ENCODE measurements at places on chromosomes 1 and 21.
A peak's percentile ranks its signal among the peaks of the same experiment; 100 is the strongest.

GRCh38 chr1:172460887-172461315 is 17.0 kb upstream of the PIGC start:
- no peak for DNase-seq

DNA sequence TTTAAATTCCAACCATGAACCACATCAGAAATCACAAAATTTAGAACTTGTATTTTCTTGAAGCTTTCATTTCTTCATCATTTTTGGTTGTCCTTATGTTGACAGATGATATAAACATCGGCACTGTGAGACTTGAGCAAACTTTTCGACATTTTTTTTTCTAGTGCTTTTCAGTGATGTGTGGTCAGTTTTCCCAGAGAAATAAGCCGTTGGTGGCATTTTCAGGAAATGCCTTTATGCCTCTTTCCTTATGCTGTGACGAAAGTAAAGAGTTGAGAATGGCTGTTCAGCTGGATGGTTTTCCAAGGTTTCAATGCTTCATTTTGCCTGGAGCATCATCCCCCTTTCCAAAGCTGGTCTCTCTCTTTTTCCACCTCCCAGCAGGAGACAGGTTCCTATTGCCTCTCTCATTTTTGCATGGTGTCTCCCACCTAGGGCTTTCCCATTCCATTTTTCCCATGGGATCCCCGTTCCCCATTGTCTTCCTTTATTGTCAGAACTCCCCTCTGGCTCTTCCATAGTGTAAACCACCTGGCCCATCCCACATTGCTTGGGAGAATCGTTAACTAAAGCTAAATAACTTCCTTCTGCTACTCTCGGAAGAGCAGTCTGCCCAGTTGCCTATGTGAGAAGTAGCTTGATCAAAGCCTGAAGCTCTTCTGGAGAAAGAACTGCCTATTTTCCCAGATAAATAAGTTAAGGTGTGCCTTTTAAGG is 61.4 kb upstream of the DYNLT5 start:
- peak; percentile 20 for DNase-seq

DNA sequence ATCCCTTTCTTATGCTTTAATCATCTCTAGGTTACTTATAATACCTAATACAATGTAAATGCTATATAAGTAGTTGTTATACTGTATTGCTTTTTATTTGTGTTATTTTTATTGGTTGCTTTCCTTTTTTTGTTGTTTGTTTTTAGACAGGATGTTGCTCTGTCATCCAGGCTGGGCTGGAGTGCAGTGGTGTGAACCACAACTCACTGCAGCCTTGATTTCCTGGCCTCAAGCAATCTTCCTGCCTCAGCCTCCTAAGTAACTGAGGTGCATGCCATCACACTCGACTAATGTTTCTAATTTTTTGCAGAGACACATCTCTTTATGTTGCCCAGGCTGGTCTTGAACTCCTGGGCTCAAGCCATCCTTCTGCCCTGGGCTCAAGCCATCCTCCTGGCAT is 26.9 kb downstream of the KRTAP19-8 start:
- DNase-seq: no peak

- no peak for DNase-seq
These were observed 60.9 kb downstream of the SKI start for GRCh38 chr1:2288816-2289536.

- no peak for DNase-seq
These were observed 11.0 kb upstream of the GPR88 start for GRCh38 chr1:100526894-100527293.

- DNase-seq: peak; percentile 28
These were observed 30.9 kb downstream of the SELL start for GRCh38 chr1:169680377-169681019.

GRCh38 chr1:27122652-27123051 is 32.3 kb downstream of the SLC9A1 start:
- peak; percentile 86 for DNase-seq

DNA sequence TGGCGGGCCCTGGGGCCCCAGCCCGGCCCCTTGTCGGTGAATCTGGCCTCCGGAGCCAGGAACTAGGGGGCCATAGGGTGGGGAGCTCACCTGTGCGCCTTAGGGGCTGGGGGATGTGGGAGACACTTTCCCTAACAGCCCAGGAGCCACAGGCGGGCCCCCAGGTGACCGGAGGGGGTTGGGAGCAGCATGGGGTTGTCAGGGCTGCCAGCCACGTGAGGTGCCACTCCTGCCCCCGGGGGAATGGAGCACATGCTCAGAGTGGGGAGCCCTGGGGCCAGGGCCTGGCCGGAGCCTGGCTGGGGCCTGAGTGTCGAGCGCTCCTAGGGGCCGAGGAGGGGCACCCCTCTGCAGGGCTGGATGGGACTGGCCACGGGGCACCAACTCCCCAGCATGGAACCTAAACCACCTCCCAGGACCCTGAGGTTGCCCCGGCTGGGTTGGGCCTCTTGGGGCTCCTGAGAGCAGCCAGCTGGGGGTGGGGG is 19.9 kb downstream of the PRXL2B start:
- DNase-seq: no peak

DNA sequence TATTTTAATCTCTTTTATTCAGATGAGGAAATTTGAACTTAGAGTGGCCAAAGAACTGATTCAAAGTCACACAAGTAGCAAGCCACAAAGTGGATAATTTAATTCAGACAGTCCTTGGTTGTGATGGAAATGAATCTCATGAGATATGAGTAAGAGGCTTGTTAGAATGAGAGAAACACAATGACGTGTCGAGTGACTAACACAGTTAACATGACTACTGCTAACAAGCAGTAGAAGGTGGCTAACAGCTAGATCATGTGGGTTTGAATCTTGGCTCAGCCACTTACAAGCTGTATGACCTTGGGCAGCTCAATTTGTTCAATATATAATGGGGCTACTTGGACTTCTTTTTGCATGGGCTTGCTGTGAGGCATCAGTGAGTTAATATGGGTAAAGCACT is 104.5 kb upstream of the LMO4 start:
- peak; percentile 100 for DNase-seq

GRCh38 chr1:211484755-211485479 is 7.0 kb downstream of the RD3 start:
- DNase-seq: no peak

DNA sequence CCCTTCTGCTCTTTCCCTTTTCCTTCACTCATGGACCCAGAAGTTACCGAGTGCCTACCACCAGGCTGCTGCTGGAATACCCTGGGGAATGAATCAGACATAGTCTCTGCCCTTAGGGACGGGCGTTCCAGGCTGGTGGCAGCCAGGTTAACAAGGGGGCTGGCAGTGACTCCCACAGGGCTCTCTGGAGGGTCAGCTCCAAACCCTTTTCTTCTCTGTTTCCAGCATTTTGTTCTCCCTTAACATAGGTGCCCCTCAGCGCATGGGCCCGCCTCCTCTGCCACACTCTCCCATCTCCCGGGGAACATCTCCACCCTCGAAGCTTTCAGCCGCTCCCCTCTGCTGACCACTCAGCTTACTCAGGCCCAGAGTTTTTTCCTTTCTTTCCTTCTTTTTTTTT is 62.9 kb upstream of the LRP8 start:
- DNase-seq: no peak

DNA sequence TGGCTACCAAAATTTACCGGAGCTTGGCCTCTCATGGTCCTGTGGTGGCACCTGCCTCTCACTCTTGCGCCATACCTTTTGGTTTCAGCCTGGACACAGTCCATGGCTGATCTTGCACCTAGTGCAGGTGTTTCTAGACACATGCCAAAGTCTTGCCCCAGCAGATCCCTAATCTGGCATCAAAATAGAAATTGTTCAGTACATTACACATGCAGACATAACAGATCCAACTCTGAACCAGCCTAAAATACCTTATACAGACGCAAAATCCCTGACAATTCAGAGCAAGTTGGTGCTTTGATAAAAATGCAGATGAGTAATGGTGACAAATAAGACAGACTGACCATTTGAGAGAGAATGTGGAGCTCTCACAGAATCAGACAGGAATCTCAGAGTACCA is 44.1 kb downstream of the NGF start:
- DNase-seq: no peak

GRCh38 chr1:77473690-77474089 is 191.9 kb downstream of the AK5 start:
- peak; percentile 77 for DNase-seq

DNA sequence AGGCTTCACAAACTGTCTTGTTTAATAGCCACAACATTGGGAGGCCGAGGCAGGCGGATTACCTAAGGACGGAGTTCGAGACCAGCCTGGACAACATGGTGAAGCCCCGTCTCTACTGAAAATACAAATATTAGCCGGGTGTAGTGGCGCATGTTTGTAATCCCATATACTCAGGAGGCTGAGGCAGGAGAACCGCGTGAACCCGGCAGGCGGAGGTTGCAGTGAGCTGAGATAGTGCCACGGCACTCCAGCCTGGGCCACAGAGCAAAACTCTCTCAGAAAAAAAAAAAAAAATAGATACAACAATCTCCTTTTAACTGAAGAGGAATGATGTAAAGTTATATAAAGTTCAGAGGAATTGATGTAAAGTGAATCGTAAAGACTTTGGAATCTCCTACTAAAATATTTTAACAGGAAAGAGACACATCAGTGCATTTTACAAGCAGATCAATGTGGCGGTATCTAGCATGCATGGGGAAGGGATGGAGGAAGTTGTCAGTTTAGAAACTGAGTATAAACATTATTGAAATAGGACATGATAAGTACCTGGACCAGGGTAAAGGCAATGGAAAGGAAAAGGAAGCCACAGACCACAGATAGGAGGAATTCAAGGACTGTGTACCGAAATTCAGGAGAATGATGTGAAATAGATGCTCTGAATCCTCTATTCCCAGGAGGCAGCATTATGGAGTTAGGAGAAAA is 41.5 kb downstream of the PTPRC start:
- DNase-seq: no peak

DNA sequence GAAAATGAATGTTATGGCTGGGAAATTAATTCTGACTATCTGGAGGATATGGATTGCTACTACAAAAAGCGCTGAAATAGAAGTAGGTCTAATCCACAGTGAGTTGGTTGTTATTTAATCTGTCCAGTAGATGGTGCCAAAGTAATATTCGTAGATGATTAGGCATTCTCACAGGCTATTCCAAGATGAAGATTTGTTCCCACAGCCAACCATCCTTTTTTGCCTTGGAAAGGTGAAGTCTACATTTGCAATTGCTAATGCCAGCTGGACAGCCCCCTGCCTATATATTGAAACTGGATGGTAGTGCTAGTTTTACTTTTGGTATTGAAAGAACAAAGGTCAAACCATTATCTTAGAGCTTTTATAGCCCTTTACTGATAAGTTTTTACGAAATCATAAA is 43.8 kb downstream of the RBM11 start:
- DNase-seq: peak; percentile 48

DNA sequence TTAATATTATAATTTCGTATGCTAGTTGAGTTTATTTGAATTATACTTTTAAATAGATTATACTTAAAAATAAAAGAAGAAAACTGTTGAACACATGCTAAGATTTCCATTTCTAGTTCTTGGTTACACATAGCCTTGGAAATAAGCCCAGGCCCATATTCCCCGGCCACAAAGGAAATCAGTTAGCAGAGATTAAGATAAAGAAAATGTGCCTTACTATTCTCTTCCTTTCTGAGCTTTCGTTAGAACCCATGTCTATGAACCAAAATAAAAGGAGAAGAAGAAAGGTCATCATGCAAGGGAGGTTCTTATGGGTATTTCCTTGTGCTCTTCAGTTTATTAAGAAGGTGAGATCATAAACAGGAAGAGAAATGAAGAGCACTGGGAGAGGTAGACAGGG is 32.3 kb upstream of the CRP start:
- DNase-seq: no peak

DNA sequence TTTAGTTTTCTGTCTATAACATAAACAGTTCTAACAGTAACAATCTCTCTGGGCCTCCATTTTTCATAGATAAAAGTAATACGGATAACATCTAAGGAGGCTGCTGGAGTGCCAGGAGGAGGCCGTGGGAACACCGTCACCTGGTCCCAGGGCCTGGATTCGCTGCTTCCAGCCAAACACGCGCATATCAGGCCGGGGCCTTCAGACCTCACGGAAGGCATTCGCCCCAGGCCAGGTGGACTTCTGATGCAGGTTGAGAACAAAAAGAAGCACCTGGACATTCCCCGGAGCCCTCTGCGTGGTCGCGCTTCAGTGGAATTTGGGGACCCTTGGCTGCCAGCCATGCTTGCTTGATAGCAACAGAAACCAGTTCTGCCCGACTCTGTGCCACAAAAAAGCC is 113.1 kb upstream of the GUCA2B start:
- DNase-seq: no peak

GRCh38 chr1:54302951-54303843 is 103.0 kb downstream of the SSBP3 start:
- DNase-seq: no peak

DNA sequence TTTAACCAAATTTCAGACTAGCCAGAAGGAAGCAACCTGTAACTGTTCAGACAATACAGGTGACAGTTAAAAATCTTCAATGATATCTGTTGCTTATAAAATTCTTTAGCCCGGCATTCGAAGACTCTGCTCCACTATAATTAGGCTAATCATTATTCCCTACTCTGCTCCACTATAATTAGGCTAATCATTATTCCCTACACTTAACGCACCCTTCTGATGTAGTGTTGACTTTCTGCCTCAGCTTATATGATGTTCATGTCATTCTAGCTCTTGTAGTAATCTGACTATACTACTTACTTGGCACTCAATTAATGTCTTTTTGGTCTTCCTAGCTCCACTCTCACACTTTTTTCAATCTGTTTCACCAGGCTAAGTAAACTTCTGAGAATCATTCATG is 13.3 kb downstream of the TESK2 start:
- DNase-seq: no peak

GRCh38 chr1:4600615-4601460 is 53.6 kb upstream of the AJAP1 start:
- DNase-seq: no peak

GRCh38 chr1:30787856-30788495 is 30.4 kb upstream of the LAPTM5 start:
- no peak for DNase-seq

DNA sequence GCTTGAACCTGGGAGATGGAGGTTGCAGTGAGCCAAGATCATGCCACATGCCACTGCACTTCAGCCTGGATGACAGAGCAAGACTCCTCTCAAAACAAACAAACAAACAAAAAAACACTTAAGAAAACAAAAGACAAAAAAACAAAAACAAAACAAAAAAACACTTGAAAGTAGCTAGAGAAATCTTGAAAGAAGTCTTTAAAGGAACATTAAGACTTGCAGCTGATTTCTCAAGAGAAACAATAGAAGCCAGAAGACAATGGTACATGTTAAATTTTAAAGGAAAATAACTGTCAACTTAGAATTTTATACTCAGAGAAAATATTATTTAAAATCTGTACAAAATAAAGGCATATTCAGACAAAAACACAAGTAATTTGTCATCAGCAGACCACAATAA is 71.3 kb downstream of the HLX start:
- DNase-seq: no peak

GRCh38 chr1:2300004-2300771 is 72.1 kb downstream of the SKI start:
- DNase-seq: no peak

DNA sequence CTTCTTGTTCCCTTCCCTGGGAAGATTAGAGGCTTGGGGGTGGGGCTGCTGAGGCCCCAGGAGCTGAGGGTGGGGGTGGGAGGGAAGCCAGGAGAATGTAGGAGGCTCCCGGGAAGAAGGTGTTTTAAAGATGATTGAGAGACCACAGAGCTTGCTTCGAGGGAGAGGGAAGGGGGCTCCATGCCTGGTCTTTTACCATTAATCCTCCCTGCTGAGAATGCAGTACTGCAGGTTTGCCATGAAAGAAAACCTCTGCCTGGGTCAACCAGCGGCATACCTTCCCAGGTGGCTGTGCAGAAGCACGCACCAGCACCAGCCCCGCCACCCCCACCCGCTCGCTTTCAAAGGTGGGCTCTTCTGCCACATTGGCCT is 15.4 kb downstream of the ABCA4 start:
- no peak for DNase-seq
